ENCODE measurements at places on chromosomes 4 and X.

- no peak for DNase-seq
Measured at GRCh38 chr4:26507286-26507685, 17.0 kb upstream of the CCKAR start.

- DNase-seq, result no peak
Measured at GRCh38 chrX:1462596-1463251, 10.0 kb upstream of the ASMTL start.

DNA sequence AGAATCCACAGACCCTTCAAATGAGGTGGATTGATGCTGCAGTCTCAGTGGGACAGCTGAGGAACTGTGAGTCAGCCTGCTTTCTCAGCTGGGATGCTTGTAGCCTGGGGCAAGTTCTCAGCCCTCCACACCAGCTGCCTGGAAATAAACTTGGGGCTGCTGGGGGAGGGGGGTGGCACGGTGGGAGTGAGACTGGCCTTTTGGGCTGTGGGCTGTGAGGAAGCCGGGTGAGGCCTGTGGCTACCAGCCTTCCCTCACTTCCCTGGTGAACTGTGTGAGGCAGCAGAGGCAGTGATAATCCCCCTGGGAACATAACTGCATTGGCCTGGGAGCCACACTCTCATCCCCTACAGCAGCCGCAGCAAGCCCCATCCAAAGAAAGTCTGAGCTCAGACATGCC is 114.5 kb upstream of the GUCY1A1 start:
- DNase-seq, result no peak

GRCh38 chr4:156686120-156686519 is 285.5 kb downstream of the PDGFC start:
- no peak for DNase-seq

GRCh38 chr4:75555294-75556164 is at the start of gene ODAPH:
TSS of gene ODAPH (plus strand) at chr4:75556066. CDS start at chr4:75556083, 17 bp downstream.
- no peak for DNase-seq

GRCh38 chr4:153206534-153206933 is 2.3 kb downstream of the TRIM2 start:
- DNase-seq, result no peak

- DNase-seq, result no peak
Measured at GRCh38 chr4:184157322-184157721, 60.4 kb downstream of the ENPP6 start.

DNA sequence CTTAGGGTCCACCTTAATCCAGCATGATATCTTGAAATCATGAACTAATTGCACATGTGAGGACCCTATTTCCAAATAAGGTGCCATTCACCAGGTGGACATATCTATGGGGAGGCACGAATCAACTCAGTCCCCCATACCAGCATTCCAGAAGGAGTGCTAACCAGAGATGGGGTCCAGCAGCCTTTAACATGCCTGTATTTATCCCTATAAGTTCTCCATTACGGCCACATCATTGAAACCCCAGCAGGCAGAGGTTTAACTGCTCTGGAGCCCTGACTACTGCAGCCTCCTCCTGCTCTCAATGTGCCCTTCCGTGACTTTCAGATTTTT is 3.2 kb upstream of the ASMTL start:
- no peak for DNase-seq

DNA sequence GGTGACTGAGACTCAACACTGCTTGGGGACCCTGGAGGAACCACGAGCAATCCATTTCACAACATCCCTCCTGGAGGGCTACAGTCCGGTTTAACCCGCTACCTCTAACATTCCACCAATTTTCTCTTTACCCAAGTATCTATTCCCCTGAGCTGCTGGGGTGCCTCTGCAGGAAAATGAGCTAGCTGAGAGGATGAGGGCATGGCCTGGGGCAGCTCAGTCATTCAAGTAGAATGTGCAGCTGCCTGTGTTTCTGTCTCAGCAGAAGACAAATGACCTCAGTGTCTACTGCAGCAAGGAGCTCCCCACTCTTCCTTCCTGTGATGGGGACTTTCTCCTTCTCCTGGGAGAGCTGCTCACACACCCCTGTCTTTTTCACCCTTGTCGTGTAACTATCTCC is 120.8 kb downstream of the ZNF518B start:
- DNase-seq, result no peak

DNA sequence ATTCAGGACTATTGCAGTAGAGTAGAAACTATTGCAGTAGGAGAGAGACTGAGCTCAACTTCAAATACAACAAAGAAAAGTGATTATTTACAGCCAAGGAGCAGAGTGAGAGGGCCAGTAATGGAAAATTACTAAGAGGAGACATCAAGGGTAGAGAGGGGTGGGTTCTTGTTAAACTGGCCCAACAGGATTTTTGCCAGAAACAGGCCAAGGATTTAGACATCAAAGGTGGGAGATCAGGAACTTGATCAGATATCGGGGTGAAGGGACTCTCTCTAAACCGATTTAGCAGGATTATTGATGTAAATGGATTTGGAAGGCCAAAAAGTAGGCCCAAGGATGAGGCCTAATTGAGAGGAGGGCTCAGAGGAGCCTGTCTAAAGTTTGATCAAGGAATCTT is 64.8 kb downstream of the IRS4 start:
- no peak for DNase-seq

DNA sequence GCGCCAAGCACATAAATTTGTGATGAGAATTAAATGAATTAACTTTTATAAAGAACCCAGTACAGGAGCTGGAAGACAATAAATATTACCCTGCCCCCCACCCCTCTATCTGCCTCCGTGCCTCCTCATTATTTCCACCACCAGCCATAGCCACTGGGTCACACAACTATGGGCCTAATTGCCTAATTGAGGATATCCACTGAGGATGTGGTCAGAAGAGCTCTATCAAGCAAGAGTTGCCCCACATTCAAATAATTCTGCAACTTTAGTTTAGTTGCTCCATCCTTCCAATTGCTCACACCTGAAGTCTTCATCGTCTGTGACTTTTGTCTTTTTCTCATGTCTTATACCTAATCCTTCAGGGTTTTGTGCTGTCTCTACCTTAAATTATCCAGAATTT is 9.5 kb upstream of the CXCL8 start:
- no peak for DNase-seq

DNA sequence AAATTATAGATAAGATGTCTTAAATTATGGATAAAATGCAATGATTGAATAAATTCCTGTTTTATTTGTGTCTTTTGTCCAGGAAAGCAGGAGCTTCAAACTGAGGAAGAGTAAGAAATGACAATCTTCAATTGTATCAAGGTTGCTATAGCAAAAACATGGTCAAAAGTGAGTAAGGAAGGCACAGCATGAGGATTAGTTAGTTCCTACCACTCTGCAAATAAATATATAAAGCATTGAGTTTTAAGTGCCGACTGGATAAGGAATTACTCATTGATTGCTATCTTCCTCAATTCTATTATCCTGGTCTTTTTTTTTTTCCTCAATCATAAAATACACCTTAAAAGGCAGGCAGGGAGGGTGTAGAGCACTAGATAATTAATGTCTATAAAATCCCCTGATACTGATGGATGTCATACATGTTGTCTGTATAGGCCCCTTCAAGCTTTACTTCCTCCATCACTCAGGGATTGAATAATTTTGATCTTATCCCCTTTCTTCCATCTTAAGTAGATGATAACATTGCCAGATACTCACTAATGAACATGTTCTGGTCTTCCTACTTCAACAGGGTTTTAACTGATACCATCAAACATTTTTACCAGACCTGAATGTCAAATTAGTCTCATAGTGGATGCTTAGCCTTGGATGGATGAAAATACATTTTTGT is 86.6 kb downstream of the MID1 start:
- no peak for DNase-seq

DNA sequence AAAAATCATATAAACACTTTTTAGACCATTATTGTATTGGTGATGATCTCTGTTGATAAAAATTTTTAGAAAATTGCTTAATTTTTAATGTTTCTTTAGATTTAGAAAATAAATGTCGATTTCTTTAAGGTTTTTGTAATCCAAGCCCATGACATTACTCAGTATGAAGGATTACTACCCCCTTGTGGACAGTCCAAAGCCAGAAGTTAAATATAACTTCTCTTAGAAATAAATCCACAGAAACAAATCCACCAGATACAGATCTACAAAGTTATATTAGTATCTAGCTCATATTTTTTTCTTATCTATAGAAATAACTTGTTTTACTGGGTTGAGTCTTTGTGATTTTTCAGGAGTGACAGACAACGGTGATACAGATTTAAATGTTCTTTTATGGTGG is 18.9 kb downstream of the TIFA start:
- no peak for DNase-seq

DNA sequence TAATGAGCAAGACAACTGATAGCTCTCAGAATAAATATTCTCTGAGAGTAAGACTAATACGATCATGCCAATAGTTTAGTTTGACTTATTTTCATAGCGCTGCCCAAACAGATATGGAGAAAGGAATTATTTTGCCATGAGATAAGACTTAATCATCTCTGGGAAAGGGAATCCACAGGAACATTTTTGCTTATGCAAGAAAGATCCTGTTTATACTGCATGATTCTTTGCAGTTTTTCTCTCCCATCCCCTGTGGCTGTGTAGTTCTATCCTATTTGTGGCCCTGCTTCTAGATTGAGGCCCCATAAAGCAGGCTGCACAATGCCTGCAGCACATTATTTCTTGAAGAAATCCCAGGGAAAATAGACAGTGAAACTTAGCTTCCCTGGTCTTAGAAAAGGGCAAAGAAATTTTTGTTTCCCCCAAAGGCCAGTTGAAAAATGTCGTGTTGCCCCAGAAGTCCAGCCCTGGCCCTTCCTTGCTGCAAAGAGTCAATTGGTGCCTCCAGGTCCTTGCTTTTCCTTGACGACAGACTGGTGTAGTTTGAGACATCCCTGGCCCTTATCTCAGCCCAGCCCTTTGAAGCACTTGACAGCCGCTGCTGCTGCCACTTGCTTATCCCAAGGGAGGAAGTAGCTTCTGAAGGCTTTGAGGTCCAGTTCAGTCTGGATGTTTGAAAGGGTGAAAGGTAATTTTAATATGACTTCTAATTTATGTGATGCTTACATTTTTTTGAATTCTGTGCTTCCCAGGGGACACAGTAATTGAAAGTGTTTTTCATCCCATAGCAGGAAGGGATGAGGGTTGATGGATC is 45.0 kb upstream of the SH3RF1 start:
- DNase-seq, result no peak

GRCh38 chr4:105780176-105780575 is 71.6 kb downstream of the GSTCD start:
- no peak for DNase-seq

DNA sequence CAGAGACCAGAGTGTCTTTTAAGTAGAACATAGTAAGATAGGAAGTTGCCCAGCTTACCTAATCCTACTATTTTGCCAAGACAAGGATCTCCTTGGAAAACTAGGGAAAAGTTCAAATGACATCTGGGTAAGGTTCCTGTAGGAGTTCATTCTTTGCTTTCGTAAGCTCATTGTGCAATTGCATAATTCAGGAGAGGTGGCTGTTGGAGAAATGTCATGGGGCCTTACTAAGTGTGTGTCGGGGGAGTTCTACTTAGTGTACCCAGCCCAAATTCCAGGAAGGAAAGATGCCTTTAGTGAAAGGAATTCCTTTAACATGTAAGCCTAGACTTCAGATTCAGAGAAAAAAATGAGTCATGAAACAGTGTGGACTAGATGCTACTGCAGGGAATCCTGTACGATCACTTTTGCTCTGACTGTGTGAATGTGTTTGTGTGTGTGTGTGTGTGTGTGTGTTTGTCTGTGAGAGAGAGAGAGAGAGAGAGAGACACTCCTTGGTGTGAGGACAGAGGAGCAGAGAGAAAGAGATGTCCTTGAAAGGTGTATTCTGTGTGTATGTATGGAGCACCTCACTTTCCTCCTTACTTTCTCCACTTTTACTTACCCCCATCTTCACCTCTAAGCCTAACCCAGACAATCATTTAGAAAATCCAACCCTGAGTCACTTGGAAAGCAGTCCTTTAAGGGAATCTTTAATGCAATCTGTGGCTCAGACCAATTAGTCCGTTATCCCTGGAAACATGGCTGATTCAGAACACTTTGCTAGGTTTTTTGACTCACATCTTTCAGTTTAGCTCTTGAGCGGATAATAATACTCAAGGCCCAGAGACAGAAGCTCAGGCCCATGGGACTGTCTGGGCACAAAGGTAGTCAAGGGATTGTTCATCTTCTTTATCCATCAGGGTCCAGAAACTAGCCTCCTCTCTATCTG is 114.5 kb upstream of the ACSL4 start:
- no peak for DNase-seq

DNA sequence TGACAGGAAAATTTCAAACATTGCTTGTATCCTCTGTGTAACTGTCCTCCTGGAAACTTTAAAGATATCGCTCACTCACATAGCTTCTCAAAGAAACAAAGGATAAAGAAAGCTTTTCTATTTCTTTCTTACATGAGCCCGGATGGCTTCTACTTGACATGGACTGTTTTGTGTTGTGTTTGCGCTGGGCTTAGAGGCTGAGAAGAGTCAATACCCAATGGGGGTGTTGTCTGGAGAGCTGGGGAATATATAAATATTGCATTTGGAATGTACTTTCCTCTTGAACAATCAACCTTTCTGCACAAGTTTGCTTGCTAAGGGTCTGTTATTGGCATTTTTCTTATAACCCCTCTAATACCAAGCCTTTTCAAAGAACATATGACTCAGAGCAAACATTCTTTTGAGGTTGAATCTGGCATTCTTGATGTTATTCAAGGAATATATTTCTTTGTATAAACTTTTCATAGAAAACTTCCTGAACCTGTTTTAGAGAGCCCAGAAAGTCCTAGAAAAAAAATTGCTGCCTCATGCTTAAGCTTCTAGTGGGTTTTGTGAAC is 331.9 kb downstream of the PACRGL start:
- no peak for DNase-seq

DNA sequence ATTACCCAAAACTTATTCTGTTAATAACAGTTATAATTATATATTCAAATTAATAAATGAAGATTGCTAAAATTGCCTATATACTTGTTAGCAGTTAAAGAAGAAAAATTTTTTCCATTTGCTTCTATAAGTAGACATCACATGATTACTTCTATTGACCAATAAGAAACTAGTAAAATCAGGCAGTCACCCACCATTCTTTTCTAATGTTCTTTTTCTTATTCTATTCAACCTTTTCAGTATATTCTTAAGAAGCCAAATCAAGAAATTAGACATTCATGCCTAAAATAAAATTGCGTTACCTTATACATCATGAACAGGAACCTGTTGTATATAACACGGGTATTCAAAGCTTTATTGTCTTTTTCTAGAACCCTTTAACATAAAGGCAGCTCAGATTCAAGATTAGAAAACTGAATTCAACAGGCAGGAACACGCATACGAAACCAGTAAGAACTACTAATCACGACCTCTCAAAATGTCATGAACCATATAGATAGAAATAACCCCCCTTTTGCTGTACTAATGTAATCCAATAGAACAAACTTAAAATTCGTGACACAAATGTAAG is 568.1 kb upstream of the DIPK2B start:
- DNase-seq, result no peak

- DNase-seq, result no peak
Measured at GRCh38 chrX:74534569-74535038, 79.8 kb downstream of the RLIM start.

DNA sequence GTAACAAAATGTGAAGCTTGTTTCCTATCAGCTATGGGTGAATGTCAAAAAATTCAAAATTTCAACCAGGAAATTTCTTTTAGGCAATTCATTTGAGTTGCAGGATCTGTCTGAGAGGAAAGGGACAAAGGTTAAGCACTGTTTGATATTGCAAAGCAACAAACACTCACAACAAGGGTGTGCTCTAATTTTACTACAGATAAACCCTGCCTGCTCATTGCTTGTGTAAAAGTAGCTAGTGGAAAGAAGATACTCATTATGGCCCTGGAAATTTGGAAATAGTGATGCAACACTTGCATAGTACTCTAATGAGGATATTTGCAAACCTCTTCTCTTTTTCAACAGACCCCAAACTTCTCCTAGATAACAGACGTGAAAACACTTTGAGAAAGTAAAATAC is 27.1 kb downstream of the FAM47E start:
- no peak for DNase-seq
